Large intestine (tissue), 12 donors: ENCODE measurements at places on chromosomes 2 and 18. TPM values are rescaled to one million over a fixed set of nuclear protein-coding genes. Genes with fewer than 3 reads are reported as not detected.

- no peak overlapping the region for H3K27ac ChIP-seq
- no peak for DNase-seq
- no peaks in the 10 kb centered on the region for H3K4me1 ChIP-seq
- H3K36me3 ChIP-seq = no peaks in the 10 kb centered on the region
- H3K27me3 ChIP-seq = no peaks in the 10 kb centered on the region
Measured at GRCh38 chr2:185567940-185568339, 170.7 kb upstream of the FSIP2 start.

GRCh38 chr2:17133052-17133671 is 385.1 kb downstream of the RAD51AP2 start:
- H3K36me3 ChIP-seq = no peaks in the 10 kb centered on the region
- no peaks in the 10 kb centered on the region for H3K27me3 ChIP-seq
- H3K27ac ChIP-seq = no peak overlapping the region
- H3K4me3 ChIP-seq = no peak overlapping the region
- no peaks in the 10 kb centered on the region for H3K4me1 ChIP-seq

GRCh38 chr18:52343138-52343537 is 3.1 kb downstream of the DCC start:
- peaks cover 63% of the 10 kb centered on the region for H3K27me3 ChIP-seq
- no peak overlapping the region for H3K4me3 ChIP-seq
- H3K36me3 ChIP-seq = no peaks in the 10 kb centered on the region
- peaks cover 3% of the 10 kb centered on the region for H3K4me1 ChIP-seq

- no peak overlapping the region for H3K27ac ChIP-seq
- H3K4me1 ChIP-seq = no peaks in the 10 kb centered on the region
- no peaks in the 10 kb centered on the region for H3K27me3 ChIP-seq
- H3K4me3 ChIP-seq = no peak overlapping the region
- H3K36me3 ChIP-seq = no peaks in the 10 kb centered on the region
Measured at GRCh38 chr2:35447215-35447614, 908.4 kb upstream of the CRIM1 start.

DNA sequence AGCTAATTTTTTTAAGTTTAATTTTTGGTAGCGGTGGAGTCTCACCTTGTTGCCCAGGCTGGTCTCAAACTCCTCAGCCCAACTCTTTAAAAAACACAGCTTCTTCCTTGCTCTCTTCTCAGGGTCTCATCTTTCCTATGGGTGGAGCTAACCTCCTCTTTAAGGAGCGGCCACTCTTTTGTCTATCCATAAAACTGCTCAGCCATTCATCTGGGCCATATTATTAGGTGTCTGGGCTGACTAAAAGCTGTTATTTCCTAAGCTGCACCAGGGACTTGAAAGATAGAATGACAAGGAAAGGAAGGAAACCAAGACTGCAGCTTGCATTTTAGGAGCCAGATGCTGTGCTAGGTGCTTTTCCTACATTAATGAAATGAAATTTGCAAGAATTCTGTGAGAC is 35.8 kb upstream of the THOC1 start:
- no peaks in the 10 kb centered on the region for H3K36me3 ChIP-seq
- H3K27ac ChIP-seq = no peak overlapping the region
- no peak for DNase-seq
- no peaks in the 10 kb centered on the region for H3K27me3 ChIP-seq
- no peaks in the 10 kb centered on the region for H3K4me1 ChIP-seq

DNA sequence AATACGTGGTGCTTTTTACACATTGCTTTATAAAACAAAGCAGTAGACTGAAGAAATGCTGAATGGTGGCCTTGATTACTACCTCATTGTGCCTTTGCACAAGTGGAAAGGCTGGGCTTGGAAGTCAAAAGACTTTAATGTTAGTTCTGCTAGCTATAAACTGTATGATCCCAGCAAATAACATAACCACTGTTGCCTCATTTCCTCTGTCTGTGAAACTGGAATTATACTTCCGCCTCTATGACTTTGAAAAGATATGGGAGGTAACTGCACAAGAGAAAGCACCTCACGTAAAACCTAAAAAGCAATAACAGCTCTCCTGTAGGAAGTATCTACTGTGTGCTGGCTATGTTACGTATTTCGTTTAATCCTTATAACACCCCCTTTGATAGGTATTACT is 43.4 kb upstream of the DSC1 start:
- H3K36me3 ChIP-seq = no peaks in the 10 kb centered on the region
- peaks cover 35% of the 10 kb centered on the region for H3K4me1 ChIP-seq
- H3K4me3 ChIP-seq = peak overlapping the region; percentile 47
- H3K27ac ChIP-seq = peak overlapping the region; percentile 97
- no peaks in the 10 kb centered on the region for H3K27me3 ChIP-seq

DNA sequence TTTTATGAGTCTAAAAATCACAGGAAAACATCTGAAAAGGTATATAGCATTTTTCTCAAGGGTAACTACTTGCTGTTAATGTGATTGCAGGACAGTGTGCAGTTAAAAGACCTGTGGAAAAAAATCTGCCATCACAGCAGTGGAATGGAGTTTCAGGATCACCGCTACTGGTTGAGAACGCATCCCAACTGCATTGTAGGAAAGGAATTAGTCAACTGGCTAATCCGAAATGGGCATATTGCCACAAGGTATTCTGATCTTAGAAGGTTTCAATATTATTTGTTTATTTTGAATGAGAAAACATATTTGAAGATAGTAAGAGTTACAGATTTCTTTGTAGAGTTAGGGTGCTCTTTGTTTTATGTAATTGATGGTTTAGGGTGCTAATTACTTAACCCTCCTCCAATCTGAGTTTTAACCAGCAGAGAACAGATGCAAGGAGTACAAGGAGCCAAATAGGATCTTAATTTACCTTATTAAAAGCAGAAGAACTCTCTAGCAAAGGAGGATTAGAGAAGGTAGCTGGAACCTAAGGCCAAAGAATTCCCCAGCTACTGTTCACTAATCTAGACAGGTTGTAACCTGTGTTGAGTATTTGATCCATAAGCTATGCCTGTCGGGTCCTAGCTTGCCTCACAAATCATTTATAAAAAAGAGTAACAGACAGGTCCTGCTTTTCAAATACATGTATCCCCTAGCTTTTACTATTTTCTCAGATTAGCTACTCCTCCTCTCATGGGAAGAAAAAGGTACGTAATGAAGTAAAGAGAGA is 35.0 kb downstream of the PIKFYVE start:
- DNase-seq = no peak
- H3K27me3 ChIP-seq = no peaks in the 10 kb centered on the region
- H3K36me3 ChIP-seq = peaks cover 44% of the 10 kb centered on the region
- H3K4me1 ChIP-seq = no peaks in the 10 kb centered on the region
- H3K4me3 ChIP-seq = no peak overlapping the region

GRCh38 chr18:9708057-9708433 is at the start of gene RAB31:
Gene RAB31, plus strand, starts transcription at chr18:9708301. Its CDS starts 105 bp downstream, at chr18:9708406.
- H3K4me1 ChIP-seq = peaks cover 4% of the 10 kb centered on the region
- H3K4me3 ChIP-seq = peak within 1 kb of the TSS; percentile 62
- peak; percentile 48 for DNase-seq
- H3K36me3 ChIP-seq = no peaks in the 10 kb centered on the region
- peak within 1 kb of the TSS; percentile 74 for H3K27ac ChIP-seq
- peaks cover 48% of the 10 kb centered on the region for H3K27me3 ChIP-seq

DNA sequence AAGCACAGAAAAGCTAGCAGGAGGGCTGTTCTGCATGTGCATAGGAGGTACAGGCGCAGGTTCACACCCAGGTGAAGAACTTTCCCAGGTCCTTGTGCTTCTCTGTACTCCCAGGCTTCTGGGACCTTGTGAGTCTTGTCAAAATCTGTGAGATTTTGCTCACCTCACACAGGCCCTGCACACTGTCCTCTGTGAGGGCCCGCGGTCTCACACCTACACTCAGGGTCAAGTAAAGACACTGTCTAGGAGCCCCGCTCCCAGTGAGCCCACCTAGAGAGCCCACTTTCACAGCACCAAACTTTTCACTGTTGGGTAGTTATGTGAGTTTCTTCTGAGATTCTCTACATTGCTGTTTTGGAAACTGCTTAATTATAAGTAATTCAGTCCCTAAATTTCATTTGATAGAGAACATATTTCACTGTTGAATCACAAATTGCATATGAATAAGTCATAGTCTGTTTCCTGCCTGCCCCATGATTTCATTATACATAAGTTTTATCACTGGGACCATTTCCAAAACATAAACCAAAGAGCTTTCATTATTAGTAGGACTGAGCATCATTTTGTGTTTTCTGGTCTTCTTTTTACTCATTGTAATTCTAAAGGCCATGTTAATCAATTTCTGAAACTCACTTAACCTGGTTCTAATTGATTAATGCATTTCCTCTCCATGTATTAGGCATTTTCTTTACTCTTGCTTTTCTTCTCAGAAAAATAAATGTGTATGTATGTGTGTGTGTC is 234.2 kb upstream of the SPOPL start:
- H3K4me1 ChIP-seq = no peaks in the 10 kb centered on the region
- H3K27ac ChIP-seq = no peak overlapping the region

- H3K27ac ChIP-seq = no peak overlapping the region
- no peaks in the 10 kb centered on the region for H3K36me3 ChIP-seq
- H3K27me3 ChIP-seq = peaks cover 2% of the 10 kb centered on the region
- DNase-seq = no peak
Measured at GRCh38 chr2:74881176-74881575, 47.2 kb downstream of the HK2 start.

DNA sequence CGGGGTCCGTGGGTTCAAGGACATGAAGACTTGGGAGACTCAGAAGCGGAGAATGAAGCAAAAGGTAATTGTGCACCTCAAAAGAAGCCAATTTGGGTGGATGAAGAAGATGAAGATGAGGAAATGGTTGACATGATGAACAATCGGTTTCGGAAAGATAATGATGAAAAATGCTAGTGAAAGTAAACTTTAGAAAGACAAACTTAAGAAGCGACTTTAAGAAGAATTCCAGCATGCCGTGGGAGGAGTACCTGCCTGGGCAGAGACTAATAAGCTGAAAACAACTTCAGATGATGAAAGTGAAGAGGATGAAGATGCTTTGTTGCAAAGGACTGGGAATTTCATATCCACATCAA is 43.5 kb downstream of the PSTPIP2 start:
- no peak for DNase-seq
- peaks cover 2% of the 10 kb centered on the region for H3K36me3 ChIP-seq
- H3K27me3 ChIP-seq = peaks cover 11% of the 10 kb centered on the region
- H3K4me3 ChIP-seq = peak overlapping the region; percentile 46

The LHCGR gene
- 0.03 TPM for polyA plus RNA-seq

DNA sequence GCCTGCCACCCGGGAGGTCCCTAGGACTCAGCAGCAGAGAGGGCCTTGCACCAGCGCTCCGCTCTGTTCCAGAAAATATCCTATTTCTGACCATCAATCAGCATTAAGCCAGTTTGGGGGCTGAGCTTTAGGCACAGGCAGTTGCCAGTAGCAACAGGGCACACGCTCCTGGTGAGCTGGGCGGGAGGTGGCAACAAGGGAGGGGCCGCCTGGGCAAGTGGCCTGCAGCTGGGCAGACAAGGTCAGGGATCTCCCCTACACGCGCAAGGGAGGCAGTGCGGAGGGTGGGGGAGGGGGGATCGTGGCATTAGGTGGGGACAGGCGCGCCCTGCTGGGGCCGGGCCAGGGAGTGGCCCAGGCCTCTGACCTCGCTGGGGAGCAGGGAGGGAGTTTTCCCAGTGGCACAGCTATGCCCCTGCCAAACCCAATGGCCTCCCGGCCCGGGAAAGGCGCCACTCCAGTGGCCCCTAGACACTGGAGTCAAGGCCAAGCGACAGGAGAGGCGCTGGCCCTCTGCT is 302.8 kb downstream of the NCKAP5 start:
- H3K27ac ChIP-seq = no peak overlapping the region
- peaks cover 19% of the 10 kb centered on the region for H3K27me3 ChIP-seq
- peaks cover 4% of the 10 kb centered on the region for H3K4me1 ChIP-seq
- H3K36me3 ChIP-seq = no peaks in the 10 kb centered on the region

- H3K27ac ChIP-seq = no peak overlapping the region
- H3K27me3 ChIP-seq = peaks cover 13% of the 10 kb centered on the region
- DNase-seq = no peak
- no peak overlapping the region for H3K4me3 ChIP-seq
- no peaks in the 10 kb centered on the region for H3K36me3 ChIP-seq
Measured at GRCh38 chr2:221371347-221371746, 200.8 kb downstream of the EPHA4 start.

GRCh38 chr2:120543899-120544298 is 191.8 kb upstream of the GLI2 start:
- no peak overlapping the region for H3K4me3 ChIP-seq
- H3K4me1 ChIP-seq = peaks cover 31% of the 10 kb centered on the region
- no peak overlapping the region for H3K27ac ChIP-seq
- H3K27me3 ChIP-seq = peaks cover 2% of the 10 kb centered on the region
- no peaks in the 10 kb centered on the region for H3K36me3 ChIP-seq

- DNase-seq = no peak
- no peaks in the 10 kb centered on the region for H3K27me3 ChIP-seq
- H3K4me3 ChIP-seq = no peak overlapping the region
- no peaks in the 10 kb centered on the region for H3K4me1 ChIP-seq
Measured at GRCh38 chr2:3125761-3126130, 251.9 kb downstream of the EIPR1 start.

DNA sequence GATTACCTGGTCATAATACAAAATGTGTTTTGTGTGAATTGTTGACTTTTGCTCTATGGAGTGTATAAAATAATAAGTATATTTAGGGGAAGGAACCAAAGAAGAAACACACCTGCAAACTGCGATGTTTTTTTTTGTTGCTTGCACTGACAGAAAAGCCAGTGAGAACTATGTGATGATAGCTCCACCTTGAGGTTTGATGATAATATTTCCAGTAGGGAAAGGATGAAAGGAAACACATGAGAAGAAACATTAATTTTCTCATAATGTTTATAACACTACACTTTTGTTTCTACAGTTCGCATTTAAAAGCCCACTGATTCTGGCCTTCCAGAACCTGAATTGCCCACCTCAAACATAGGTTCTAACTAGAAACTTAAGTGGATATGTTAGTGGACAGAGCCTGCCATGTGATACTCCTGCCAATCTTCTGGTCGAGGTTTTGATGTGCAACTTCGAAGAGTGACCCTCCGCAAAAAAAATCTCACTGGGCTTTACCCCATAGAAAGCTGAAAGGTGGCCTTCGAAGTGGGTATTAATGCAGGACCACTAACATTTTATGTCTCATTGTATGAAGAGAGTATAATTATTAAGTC is 476.4 kb upstream of the SPHKAP start:
- no peaks in the 10 kb centered on the region for H3K4me1 ChIP-seq
- H3K27ac ChIP-seq = no peak overlapping the region
- no peak overlapping the region for H3K4me3 ChIP-seq
- H3K36me3 ChIP-seq = no peaks in the 10 kb centered on the region
- H3K27me3 ChIP-seq = no peaks in the 10 kb centered on the region

GRCh38 chr2:60140185-60140584 is 413.3 kb downstream of the BCL11A start:
- no peak overlapping the region for H3K4me3 ChIP-seq
- no peaks in the 10 kb centered on the region for H3K27me3 ChIP-seq
- no peak for DNase-seq
- H3K36me3 ChIP-seq = no peaks in the 10 kb centered on the region
- no peaks in the 10 kb centered on the region for H3K4me1 ChIP-seq
